Stromal cell of bone marrow (primary cell): ENCODE measurements at places on chromosomes 11 and 22.
A peak's percentile ranks its signal among the peaks of the same experiment; 100 is the strongest.

GRCh38 chr11:11581481-11581880 lies 40.3 kb downstream of the GALNT18 start:
- no peak for DNase-seq

GRCh38 chr22:44453441-44454112 lies 44.5 kb downstream of the RTL6 start:
- no peak for DNase-seq

- peak; percentile 20 for DNase-seq
Measured at GRCh38 chr11:131710511-131710910, 340.1 kb downstream of the NTM start.

DNA sequence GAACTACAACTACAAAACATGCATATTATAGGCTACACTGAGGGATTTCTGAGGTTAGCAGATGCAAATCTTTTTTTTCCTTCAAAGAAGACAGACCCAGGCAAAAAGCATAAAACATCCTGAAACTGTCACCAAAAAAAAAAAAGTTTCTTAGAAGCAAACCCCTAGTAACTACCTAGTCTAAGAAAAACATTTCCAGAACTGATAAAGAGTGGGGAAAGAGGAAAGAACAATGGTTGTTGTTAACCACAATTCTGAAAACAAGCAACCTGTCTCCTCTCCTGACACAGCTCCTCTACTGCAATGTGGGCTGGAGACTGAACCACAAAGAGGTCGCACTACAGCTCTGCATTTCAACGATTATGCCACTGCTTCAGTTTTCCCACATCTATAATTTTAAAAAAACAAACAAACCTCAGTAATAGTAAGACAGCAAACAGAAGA lies 15.0 kb downstream of the DENND5A start:
- no peak for DNase-seq

- no peak for DNase-seq
Measured at GRCh38 chr11:125333354-125334073, 162.6 kb downstream of the FEZ1 start.

DNA sequence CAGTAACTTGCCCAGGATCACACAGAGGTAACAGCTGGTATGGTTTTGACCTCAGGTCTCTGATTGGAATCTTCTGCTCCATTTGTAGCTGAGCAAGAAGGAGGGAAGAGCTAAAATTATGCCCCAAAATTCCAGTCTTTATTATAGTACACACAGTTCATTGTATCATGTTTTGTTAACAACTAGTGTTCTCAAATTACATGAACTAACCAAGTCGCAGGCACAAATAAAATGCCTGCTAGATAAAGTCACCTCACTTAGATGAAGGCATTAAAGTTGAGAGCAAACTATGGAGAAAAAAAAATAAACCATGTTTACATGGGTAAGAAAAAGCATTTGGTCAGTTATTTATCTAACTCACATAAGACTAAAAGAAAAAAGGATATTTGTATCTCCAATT lies 58.8 kb downstream of the PDGFD start:
- no peak for DNase-seq

- DNase-seq = no peak
Measured at GRCh38 chr11:9691865-9692264, 28.0 kb downstream of the SWAP70 start.

DNA sequence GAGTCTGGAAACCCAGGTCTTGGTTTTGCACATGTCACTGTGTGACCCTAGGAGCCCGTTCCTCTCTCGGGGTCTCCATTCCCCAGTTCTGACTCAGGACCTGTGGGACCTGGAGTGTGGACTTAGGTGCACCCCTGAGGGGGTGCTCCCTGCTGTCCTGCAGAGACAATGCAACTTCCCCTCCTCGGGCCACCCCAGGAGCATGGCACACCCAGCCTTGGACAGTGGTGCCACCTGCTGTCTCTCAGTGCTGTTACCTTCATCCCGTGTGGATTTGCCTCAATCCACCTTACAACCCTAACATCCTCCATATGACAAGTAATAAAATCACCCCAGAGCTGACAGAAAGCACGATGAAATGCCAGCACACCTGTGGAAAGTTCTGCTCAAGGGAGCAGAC lies 27.5 kb upstream of the CRYBB3 start:
- no peak for DNase-seq

GRCh38 chr11:122207505-122207904 lies 91.5 kb upstream of the BLID start:
- peak; percentile 69 for DNase-seq

- no peak for DNase-seq
Measured at GRCh38 chr11:17752144-17752543, 17.6 kb downstream of the KCNC1 start.

GRCh38 chr22:39457556-39458443 lies 988 bp downstream of the MGAT3 start:
- no peak for DNase-seq
